GM23338 (cell line): ENCODE measurements at places on chromosomes 16 and 17.
A peak's percentile ranks its signal among the peaks of the same experiment; 100 is the strongest.

DNA sequence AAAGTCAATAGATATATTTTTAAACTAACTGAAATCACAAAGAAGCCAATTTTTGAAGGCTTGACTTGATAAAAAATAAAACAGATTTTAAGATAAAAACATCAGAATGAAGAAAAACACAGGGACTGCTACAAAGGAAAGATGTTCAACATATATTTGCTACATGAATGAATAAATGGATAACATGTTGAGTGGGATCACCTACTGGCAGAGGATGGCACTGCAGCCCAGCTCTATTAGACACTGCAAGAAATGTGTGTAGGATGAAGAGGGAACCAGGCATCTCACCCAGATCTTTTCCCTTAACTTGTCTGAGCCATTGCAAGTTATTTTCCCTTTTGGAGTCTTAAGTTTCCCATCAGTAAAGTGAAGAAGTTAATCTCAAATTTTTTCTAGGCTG is 4.2 kb downstream of the AIPL1 start:
- DNase-seq: no peak

- DNase-seq: no peak
Measured at GRCh38 chr17:42493319-42493718, 34.6 kb downstream of the ATP6V0A1 start.

GRCh38 chr17:35521150-35521549 is 16.3 kb downstream of the SLFN12L start:
- no peak for DNase-seq

GRCh38 chr17:67467500-67468455 is 90.7 kb downstream of the PITPNC1 start:
- DNase-seq: no peak

- peak; percentile 39 for DNase-seq
Measured at GRCh38 chr16:88383401-88384221, 852 bp downstream of the ZNF469 start.

GRCh38 chr17:17928398-17929287 is 43.6 kb downstream of the TOM1L2 start:
- no peak for DNase-seq
